Right lung (tissue), 10 donors: ENCODE measurements at places on chromosomes 4 and X.
A peak's percentile ranks its signal among the peaks of the same experiment; 100 is the strongest.

DNA sequence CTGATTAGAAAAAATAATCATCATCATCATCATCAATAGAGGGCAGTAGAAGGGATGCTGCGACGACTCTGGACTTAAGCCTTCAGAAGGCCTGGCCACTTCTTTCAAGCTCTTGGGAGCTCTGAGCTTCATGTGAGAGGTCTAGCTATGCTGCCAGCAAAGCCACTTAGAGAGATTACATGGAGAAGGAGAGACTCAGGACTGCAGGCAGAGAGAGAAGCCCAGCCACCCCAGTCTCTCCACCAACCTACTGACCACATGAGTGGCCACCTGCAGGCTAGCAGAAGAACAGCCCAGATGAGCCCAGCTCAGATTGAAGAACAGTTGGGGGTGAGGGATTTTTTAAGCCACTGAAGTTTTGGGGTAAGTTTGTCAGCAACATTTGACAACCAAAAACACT lies 17.1 kb upstream of the TMEM150C start:
- DNase-seq = no peak

DNA sequence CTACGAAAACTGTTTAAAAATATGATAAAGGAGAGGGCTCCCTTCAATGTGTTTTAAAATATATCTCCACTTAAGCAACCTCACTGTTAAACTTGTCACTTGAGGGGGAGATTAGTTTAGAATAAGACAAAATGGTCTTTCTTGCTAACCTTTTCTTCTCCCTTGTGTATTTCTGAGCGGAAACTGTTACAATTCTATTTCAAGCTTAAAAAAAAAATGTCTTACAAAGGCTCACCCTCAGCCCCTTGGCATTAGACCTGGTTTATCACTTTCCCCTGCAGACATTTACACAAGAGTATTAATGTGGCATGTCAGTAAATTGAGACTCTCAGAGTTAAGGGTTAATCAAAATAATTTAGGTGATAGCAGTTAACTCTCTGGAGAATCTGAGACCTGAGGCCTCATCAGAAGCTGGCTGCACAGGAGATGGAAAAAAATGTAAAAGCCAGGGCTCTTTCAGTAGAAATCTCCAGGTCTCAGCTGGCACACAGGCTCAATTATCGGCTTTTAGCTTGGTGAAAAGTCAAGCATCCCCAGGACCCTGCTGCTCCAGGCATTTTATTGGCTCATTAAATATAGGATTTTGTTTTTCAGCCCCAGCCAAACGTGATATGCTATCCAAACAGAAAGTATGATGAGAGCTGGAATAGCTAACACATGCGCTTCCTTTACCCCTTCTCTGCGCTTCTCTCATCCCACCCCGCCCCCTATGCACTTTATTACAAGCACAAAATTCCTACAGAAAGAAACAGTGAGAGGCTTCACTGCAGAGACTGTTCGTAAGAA lies 130.5 kb downstream of the PPA2 start:
- peak; percentile 12 for DNase-seq

- no peak for DNase-seq
Observed at GRCh38 chr4:7391637-7392437, 42.9 kb downstream of the PSAPL1 start.

DNA sequence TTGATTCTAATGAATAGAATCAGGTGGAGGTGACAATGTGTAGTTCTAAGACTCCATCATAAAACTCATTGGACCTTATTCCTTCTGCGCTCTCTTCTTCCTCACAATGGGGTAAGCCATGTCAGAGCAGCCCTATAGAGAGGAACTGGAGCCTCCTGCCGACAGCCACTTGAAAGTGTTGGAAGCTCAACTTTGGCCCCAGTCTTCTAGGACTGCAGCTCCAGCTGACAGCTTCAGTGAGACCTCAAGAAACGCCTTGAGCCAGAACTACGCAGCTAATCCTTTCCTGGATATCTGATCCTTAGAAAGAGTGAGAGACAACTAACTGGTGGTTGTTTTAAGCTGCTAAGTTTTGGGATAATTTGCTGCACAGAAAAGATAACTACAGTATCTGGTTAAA lies 22.1 kb upstream of the ADH7 start:
- no peak for DNase-seq

DNA sequence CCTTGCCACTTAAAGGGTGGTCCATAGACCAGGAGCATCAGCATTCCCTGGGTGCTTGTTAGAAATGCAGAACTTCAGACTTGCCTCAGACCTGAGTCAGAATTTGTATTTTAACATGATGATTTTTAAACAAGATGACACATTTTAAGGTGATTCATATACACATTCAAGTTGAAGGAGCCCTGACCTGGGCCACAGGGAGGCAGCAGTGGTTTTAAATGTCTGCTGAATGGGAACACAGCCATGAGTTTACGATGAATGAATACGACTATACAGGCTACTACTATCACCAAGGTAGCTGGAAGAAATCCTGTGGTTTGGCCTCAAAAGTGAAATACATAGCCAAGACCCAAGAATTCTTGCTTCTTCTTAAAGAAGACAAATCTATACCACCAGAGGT lies 2.9 kb downstream of the HDAC8 start:
- no peak for DNase-seq

DNA sequence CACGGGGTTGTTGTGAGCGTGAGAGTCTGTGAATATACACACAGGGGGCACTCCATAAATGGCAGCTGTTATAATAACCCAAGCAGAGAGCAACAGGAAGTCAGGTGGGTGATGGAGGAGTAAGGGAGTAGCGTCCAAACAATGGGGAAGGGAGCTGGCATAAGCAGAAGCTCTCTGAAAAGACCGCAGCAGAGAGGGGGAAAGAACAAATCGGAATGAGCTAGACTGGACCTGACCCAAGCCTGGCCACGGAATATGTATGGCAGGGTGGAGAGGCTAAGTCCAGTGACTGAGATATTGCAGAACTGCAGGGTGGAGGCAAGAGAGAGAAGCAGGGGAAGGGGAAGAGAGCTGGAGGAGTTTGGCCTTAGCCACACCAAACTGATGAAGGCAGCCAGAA lies 6.5 kb upstream of the GJB1 start:
- DNase-seq = no peak

DNA sequence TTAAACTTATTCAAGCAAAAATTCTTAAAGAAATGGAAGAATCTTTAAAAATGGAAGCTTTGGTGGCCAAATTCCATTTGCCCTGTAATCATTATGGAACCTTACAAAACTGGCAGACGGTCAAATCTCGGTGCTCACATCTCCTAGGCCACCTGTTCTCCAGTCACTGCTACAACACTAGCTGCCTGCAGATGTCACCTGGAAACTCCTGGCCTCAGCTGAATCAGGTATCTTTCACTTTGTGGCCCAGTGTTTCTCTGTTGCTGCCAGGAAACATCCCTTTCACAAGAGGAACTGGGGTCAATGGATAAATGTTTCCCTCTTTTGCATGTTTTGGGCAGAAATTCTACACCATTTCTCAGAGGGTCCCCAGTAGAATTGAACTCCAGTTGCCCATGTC lies 4.2 kb upstream of the CXCL3 start:
- DNase-seq = no peak

- DNase-seq = no peak
Observed at GRCh38 chr4:102647117-102647516, 113.7 kb downstream of the MANBA start.

DNA sequence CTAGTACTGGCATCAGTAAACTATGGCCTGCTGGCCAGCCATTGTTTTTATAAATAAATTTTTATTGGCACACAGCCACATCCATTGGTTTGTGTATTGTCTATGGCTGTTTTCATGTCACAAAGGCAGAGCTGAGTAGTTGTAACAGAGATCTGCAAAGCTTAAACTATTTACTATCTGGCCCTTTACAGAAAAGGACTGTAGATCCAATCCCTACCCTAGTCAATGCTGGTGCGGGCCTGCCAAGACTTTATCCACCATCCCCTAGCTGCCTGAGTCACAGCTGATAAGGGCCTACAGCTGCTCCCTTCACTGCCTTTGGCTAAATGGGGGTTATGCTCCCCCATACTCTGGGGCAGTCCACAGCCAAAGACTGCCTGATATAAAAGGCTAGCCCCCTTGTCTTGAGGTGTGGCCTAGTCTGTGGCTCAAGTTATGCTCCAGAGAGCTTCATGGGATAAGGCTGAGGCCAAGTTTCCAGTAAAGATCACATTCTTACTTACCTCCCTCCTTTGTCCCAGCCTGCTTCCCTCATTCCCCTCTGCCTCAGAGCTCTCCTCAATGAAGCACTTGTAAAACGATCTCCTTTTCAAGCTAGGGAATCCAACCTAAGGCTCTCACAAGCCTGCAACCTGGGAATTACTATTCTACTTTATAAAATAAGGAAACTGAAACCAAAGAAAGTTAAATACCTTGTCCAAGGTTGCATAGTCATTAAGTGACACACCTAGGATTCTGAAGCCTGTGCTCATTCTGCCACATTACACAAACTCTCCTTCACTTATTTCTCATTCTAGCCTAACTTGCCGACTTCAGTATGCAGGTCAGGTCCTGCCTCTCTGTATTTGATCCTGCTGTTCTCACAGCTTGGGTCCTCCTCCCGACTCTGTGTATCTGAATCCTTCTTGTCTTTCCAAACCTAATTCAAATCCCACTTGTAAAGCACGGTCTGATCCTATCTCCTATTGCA lies 20.7 kb downstream of the ACE2 start:
- no peak for DNase-seq

GRCh38 chr4:158350161-158350560 lies 139.9 kb downstream of the TMEM144 start:
- DNase-seq = no peak

DNA sequence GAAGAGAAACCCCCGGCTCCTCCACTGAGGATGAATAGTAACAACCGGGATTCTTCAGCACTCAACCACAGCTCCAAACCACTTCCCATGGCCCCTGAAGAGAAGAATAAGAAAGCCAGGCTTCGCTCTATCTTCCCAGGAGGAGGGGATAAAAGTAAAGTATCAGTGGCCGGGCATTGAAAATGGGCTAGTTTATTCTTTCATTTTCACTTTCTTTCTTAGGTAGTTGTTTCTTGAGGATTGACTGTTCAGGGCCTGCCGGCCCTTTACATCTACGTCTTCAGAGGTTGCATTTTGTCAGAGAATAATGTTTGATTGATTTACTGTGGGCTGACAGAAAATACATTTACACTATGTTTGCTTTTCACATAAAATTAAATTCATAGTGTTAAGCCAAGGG lies 27.1 kb downstream of the PAK3 start:
- no peak for DNase-seq

- peak; percentile 28 for DNase-seq
Observed at GRCh38 chr4:186936496-186937375, 213.1 kb upstream of the FAT1 start.

DNA sequence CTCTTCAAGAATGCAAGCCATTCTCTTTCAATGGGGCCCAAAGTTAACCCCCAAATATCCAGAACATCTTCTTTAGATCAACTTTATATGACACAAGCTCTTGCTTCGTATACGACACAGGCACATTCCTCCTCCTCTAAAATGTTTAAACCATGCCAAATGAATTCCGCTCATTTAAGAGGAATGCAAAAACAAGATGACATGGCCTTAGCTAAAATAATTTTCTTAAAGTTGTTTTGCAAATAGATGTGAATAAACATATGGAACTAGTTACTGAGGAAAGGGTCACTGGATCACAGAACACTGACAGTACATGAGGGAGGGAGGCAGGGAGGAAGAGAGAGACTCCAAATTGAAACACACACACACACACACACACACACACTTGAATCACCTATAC lies 97.4 kb downstream of the RASL11B start:
- DNase-seq = no peak

DNA sequence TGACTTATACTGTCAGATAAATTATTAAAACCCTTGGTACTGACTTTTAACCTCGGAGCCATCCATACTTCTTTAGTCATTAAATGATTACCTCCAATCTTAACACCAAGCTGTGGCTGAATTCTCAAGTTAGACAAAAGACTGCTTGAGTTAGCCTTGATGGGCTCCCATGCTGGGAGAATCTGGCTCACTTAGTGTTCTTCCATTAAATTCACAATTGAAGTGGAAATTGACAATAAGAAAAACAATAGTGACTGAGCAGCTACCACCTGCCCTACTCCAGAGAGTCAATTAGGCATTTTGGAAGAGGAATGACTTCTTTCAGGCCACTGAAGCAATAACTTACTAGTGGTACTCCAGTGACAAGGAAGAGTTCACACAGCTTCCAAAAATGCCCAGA lies 503.0 kb upstream of the CPXCR1 start:
- DNase-seq = no peak
